ENCODE measurements at places on chromosomes 13 and 19.

GRCh38 chr13:51833980-51834379, 11.0 kb downstream of the TMEM272 start:
- DNase-seq, result no peak

- DNase-seq, result no peak
Measured at GRCh38 chr13:22925881-22926747, 254.7 kb upstream of the SGCG start.

DNA sequence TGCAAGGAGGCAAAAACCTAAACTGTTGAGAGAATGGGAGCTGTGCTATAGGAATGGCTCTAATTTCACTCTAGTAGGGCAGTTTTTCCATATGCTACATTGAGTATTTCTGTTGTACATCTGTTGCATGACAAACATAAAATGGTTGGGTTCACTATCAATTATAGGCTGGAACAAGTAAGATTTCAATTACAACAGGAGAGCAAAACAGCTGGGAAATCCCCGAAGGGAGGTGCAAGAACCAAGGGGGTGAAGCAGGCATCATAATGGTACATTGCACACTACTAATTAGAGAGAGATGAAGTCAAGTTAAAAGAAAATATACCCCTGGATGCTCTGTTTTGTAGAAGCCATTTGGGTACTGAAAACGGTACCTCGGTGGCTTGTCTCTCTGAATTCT, 389.5 kb downstream of the PCDH9 start:
- DNase-seq, result no peak

DNA sequence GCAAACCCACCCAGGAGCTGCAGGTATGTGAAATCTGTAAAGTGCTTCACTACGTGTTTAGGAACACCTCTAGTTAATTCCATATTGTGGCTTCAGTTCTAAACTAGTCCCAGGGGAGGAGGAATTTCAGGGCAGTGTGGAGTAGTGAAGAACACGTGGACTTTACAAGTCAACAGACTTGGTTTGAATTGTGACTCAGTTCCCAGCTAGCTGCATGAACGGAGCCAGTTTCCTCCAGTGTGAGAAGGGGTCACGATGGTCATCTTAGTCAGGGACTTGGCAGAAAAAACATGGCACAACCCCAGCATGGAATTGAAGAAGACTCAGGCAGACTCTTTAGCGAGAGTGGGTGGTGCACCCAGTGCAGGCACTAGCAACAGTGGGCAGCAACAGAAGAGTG, 175.7 kb upstream of the UBL3 start:
- no peak for DNase-seq

- DNase-seq, result no peak
Measured at GRCh38 chr13:35956074-35956473, 175.1 kb downstream of the DCLK1 start.

- DNase-seq, result no peak
Measured at GRCh38 chr13:24165746-24166145, 5.2 kb downstream of the SPATA13 start.

GRCh38 chr19:19410553-19411550, 5.4 kb downstream of the GATAD2A start:
- DNase-seq, result no peak

DNA sequence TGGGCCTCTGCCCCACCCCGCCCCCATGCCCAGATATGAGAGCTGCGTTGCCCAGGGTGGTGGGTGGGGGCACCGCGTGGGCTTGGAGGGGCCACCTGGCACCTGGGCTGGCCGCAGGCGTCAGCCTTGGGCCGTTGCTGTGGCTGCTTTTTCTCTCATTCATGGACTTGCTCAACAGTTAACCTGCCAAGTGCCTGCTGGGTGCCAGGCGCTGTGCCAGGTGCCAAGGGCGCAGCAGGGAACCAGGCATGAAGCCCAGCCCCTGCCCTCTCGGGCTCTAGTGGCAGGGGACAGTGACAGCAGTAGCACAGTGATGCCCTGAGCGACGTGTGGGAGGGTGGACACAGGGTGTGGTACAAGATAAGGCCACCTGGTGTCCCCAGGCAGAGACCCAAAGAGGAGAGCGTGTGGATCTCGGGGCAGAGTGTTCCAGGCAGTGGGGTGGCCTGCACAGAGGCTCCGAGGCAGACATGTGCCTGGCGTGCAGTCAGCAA, 28.1 kb downstream of the DHX34 start:
- DNase-seq, result no peak

GRCh38 chr13:43804461-43805070, 17.8 kb upstream of the ENOX1 start:
- no peak for DNase-seq

GRCh38 chr19:23774524-23774971, 15.9 kb upstream of the ZNF681 start:
- no peak for DNase-seq

GRCh38 chr13:43242040-43242439, 218.7 kb downstream of the DNAJC15 start:
- no peak for DNase-seq

GRCh38 chr19:16351133-16351809, 26.6 kb downstream of the KLF2 start:
- peak; percentile 33 for DNase-seq

DNA sequence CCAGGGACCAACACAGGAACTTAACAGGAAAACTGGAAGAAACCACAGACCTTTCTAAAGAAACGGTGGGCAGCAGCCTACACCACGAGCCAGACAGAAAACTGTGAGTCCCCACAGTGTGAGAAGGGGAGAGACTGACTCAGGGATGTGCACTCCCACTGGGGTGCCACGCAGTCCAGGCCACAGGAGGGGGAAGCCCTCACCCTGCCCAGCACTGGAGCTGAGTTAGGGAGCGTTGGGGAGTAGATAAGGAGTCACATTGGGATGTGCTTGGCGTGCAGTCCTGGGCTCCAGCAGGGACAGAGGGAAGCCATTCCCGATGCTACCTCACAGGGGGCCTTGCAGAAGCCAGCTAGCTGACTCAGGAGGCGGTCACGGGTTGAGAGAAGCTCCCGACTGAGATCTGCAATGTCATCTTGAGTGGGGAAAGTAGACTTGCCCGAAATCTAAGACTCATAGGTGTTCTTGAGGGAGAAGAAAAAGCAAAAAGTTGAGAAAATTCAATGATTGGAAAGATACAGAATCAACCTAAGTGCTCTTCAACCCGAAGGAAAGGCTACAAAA, 17.3 kb downstream of the SIGLEC8 start:
- DNase-seq, result peak; percentile 24

- no peak for DNase-seq
Measured at GRCh38 chr19:29683009-29683408, 17.7 kb downstream of the PLEKHF1 start.

DNA sequence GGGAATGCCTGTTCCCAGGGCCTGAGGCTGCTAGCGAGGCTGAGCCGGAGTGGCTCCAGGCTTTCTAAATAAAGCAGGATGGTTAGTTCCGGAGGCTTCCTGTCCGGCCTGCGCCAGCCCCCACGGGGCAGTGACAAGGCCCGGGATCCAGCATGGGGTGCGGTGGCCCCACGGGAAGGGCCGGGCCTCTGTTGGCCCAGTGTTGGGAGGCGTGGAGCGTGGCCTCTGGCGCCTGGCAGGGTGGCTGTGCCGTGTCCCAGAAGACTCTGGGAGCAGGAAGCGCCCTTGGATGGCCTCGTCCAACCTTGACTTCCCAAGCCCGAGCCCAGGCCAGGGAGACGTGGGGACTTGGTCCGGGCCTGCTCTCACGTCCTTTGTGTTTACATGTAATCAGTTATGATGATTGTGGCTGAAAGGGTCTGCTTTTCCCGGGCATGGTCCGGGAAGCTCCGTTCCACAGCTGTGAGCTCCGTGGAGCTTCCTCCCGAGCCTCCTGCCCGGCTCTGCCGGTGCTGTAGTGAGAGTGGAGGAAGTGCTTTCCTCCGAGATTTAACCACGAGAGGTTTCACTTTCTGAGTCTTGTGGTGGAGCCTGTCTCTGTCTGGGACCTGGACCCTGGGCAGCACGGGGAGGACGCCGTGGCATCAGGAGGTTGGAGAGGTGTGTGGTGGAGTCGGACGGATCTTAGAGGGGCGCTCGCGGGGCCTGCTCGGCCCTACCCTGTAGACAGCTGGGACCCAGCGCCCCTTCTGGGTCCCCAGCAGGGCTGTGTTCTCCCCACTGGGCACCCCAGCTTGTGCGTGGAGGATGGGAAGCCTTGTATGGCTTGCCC, 4.6 kb downstream of the GNA11 start:
- DNase-seq, result peak; percentile 56

- no peak for DNase-seq
Measured at GRCh38 chr19:4016486-4016885, 8.9 kb downstream of the PIAS4 start.

DNA sequence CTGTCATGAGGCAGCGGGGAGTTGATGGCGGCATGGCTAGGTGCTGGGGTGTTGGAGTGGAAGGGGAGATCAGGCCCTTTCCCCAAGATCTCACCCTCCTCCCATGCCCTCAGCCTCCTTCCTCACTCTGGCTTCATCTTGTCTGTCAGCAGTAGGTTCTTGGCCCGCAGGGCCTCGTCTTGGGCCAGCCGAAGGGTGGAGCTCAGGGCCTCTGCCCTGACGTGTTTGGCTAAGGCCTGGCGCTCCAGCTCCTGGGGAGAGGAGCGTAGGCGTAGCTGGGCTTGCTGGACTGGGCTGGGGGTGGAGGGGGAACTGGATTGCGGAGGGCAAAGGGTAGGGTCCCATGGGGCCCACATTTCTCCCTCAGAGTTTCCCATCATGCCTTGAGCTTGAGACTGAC, 23.2 kb downstream of the TSKS start:
- DNase-seq, result no peak

GRCh38 chr13:91313581-91313980, 33.9 kb upstream of the MIR17HG start:
- no peak for DNase-seq

DNA sequence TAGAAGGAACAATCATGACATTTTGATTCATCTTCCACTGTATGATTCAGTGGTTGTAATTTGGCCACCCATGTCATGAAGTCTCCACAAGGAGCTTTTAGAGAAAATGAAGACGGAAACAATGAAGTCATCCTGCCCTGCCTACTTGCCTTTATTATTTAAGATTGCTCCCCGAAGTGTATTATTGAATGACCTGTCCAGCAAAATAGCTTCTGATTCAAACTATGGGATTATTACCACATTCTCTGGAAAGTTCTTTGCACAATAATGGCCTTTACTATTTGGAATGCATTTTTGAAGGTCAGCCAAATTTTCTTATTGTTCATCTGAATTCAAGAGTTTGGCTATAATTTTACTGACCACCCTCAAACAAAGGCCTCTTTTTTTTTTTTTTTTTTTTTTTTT, 77.8 kb upstream of the RFC3 start:
- no peak for DNase-seq

GRCh38 chr19:56153507-56153906, 12.4 kb downstream of the ZNF444 start:
- no peak for DNase-seq

DNA sequence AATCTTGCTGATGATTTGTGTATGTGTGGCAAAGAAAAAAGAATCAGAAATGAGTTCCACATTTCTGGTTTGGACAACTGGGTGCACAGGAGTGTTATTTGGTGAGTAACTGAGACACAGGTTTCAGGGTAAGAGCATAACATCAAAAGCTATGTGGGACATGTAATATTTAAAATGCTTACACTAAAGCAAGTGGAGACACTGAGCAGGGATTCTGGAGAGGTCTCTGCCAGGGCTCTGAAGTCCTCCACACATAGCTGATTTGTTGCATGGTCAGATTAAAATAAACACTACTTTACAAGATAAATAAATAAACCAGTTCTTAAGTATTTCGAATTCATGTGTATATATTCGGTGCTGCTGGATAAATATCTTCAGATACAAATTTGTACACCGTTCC, 16.3 kb upstream of the PEG3 start:
- no peak for DNase-seq

- DNase-seq, result no peak
Measured at GRCh38 chr13:74678308-74678965, 544.2 kb upstream of the KLF12 start.

- DNase-seq, result peak; percentile 55
Measured at GRCh38 chr19:3250675-3251074, 26.2 kb downstream of the CELF5 start.

DNA sequence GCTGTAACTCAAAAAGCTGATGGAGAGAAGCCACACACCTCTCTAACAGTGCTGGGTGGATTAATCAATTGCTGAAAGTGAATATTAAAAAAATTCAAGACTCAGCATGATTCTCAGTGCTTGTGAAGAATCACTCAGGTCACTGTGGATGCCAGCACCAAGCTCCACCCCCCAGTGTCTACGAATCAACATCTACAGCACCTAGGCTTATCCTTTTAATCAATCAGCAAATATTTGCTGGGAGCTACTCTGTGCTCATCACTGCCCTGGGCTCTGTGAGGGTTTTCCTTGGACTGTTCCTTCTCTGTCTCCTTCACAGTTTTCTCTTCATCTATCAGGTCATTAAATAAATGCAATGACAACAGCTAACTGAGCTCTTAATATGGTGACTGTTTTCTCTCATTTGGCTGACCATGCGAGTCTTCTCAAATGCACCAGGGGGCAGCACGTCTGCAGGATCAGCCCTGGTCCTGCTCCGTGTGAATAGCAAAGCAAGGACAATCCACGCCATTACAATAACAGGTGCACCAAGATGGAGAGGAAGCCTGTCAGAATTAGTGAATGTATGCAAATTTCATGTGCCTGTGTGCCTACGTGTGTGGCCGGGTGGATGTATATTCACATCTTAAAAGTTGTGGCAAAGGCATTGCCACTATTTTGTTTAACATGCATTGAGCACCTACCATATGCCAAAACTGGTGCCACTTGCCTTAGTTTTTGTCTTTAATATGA, 14.6 kb upstream of the C13orf42 start:
- DNase-seq, result peak; percentile 62

DNA sequence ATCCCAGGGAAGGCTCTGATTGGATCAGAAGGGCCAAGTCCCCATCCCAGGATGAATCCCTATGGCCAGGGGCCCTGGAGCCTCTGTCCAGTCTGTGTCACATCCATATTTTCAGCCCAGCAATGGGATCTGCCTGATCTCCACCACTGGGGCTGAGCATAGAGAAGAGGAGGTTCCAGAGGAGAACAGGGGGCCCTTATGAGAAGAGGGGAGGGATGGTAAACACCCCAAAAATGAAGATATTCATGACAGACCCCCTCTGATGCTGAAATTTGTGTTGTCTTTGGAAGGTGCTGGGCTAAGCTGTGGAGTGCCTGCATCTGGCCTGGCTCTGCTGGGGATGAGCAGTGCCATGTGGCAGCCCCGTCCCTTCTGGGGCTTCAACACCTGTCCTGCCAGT, 14.5 kb downstream of the KLHL26 start:
- DNase-seq, result no peak

Data from activated naive CD4-positive, alpha-beta T cell treated with anti-CD3 and anti-CD28 coated beads, Interleukin-2, amount 10 ng/mL, durations not matched to agents 7 days and 5 days (primary cell).